Stomach (tissue), 19 donors: ENCODE measurements at places on chromosomes 4 and X. TPM values are rescaled to one million over a fixed set of nuclear protein-coding genes. Genes with fewer than 3 reads are reported as not detected.

FGF13 gene
- total RNA-seq = 0.58 TPM

- H3K4me1 ChIP-seq = peaks cover 43% of the 10 kb centered on the region
- H3K27ac ChIP-seq = no peak overlapping the region
- H3K27me3 ChIP-seq = no peaks in the 10 kb centered on the region
- peaks cover 100% of the 10 kb centered on the region for H3K36me3 ChIP-seq
Observed at GRCh38 chr4:10083861-10084641, 32.5 kb downstream of the WDR1 start.

GRCh38 chr4:123353656-123354055 lies 42.9 kb upstream of the SPRY1 start:
- H3K27me3 ChIP-seq = no peaks in the 10 kb centered on the region
- H3K27ac ChIP-seq = peak overlapping the region; percentile 31
- H3K4me1 ChIP-seq = no peaks in the 10 kb centered on the region
- H3K36me3 ChIP-seq = no peaks in the 10 kb centered on the region
- no peak for DNase-seq

DNA sequence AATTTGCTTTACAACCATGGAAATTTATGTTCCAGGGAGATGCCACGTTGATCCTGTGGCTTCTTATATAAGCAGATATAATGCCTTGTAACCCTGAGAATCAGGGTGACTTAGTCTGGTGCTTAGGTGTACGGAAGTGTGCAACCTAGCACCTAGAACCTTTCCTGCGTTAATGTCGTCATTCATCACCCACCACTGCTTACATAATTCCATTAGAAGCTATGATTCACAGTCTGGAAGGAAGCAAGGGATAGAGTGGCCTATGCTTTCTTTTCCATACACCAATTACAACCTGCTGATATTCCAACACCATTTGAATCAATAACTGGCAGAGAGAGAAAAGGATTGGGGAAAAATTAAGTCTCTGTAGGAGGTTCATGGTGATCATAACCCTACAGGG lies 17.3 kb upstream of the CXCL8 start:
- no peaks in the 10 kb centered on the region for H3K36me3 ChIP-seq
- no peak overlapping the region for H3K27ac ChIP-seq
- no peak for DNase-seq
- H3K27me3 ChIP-seq = no peaks in the 10 kb centered on the region
- peaks cover 3% of the 10 kb centered on the region for H3K4me1 ChIP-seq

- peak overlapping the region; percentile 95 for H3K27ac ChIP-seq
- no peaks in the 10 kb centered on the region for H3K36me3 ChIP-seq
- H3K27me3 ChIP-seq = no peaks in the 10 kb centered on the region
- peak; percentile 76 for DNase-seq
Observed at GRCh38 chr4:169621731-169622492, 1.5 kb downstream of the CLCN3 start.

- H3K36me3 ChIP-seq = no peaks in the 10 kb centered on the region
- no peak for DNase-seq
- no peak overlapping the region for H3K4me3 ChIP-seq
- H3K4me1 ChIP-seq = no peaks in the 10 kb centered on the region
Observed at GRCh38 chr4:108717386-108717785, 45.5 kb downstream of the ETNPPL start.
